ENCODE measurements at places on chromosomes 5 and 9. TPM values are rescaled to one million over a fixed set of nuclear protein-coding genes. Genes with fewer than 3 reads are reported as not detected.

DNA sequence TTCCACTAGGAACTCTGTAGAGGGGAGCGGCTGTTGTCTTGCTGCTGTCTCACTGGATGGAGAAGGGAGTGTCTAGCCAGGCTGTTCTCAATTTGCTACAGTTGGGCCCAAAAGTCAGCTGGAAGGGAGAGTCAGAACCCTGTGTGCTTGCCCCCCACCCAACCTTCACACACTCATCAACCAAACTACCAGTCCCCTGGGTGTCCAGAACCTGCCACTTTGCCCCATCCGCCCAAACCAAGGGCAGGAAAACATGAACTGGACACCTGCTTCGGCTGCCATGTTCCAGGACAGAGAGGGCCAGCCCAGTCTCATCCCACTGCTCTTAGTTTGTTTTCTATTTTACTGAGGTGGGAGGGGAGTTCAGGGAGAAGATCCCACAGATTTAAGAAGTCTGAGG lies 82.1 kb downstream of the S1PR3 start:
- DNase-seq = no peak
- H3K36me3 ChIP-seq = no peaks in the 10 kb centered on the region
- peaks cover 4% of the 10 kb centered on the region for H3K4me1 ChIP-seq
- no peak overlapping the region for H3K4me3 ChIP-seq
- no peaks in the 10 kb centered on the region for H3K27me3 ChIP-seq

Gene SV2C
- not detected for total RNA-seq

Gene TRMT10B
- total RNA-seq = 15.9 TPM

DNA sequence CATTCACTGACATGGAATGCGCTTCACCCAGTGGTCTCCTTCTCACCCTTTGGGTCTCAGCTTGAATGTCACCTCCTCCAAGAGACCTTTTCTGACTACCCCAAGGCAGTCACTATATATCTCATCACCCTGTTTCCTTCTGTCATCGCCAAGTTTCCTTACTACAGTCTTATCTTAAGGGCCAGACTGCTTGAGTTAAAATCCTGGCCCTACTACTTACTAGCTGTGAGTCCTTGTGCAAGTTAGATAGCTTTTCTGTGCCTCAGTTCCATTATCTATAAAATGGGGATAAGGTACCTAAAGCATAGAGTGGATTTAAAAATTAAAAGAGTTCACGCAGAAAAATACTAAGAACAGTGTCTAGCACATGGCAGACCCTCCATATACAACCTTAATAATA lies 132.4 kb downstream of the GABBR2 start:
- H3K4me1 ChIP-seq = no peaks in the 10 kb centered on the region
- no peak for DNase-seq
- H3K27ac ChIP-seq = no peak overlapping the region
- peaks cover 4% of the 10 kb centered on the region for H3K27me3 ChIP-seq

- peak; percentile 57 for DNase-seq
- no peaks in the 10 kb centered on the region for H3K36me3 ChIP-seq
- H3K4me3 ChIP-seq = no peak overlapping the region
- no peaks in the 10 kb centered on the region for H3K27me3 ChIP-seq
- H3K27ac ChIP-seq = no peak overlapping the region
Measured at GRCh38 chr9:826500-827280, 14.8 kb upstream of the DMRT1 start.

Gene PCDHA6
- 5.1 TPM for total RNA-seq

GRCh38 chr5:158886957-158887356 lies 212.8 kb downstream of the EBF1 start:
- no peaks in the 10 kb centered on the region for H3K36me3 ChIP-seq
- no peak for DNase-seq
- H3K4me1 ChIP-seq = no peaks in the 10 kb centered on the region
- no peak overlapping the region for H3K27ac ChIP-seq
- H3K27me3 ChIP-seq = no peaks in the 10 kb centered on the region

GRCh38 chr9:6925836-6926235 lies 168.1 kb downstream of the KDM4C start:
- H3K4me3 ChIP-seq = no peak overlapping the region
- peaks cover 13% of the 10 kb centered on the region for H3K4me1 ChIP-seq
- no peak overlapping the region for H3K27ac ChIP-seq
- H3K27me3 ChIP-seq = no peaks in the 10 kb centered on the region
- H3K36me3 ChIP-seq = no peaks in the 10 kb centered on the region

Gene LURAP1L
- 0.66 TPM for total RNA-seq

Gene PLAC8L1
- total RNA-seq = 0.52 TPM

- H3K4me1 ChIP-seq = peaks cover 11% of the 10 kb centered on the region
- no peak for DNase-seq
- no peak overlapping the region for H3K27ac ChIP-seq
- no peaks in the 10 kb centered on the region for H3K27me3 ChIP-seq
- no peak overlapping the region for H3K4me3 ChIP-seq
Measured at GRCh38 chr5:178378527-178379484, 146.2 kb upstream of the PHYKPL start.

Gene MEGF10
- total RNA-seq = 10.1 TPM

- H3K27ac ChIP-seq = no peak overlapping the region
- DNase-seq = no peak
- H3K27me3 ChIP-seq = no peaks in the 10 kb centered on the region
Measured at GRCh38 chr9:2461892-2462291, 159.7 kb upstream of the VLDLR start.

Gene PRELID1
- 164 TPM for total RNA-seq

Gene COL5A1
- 57.3 TPM for total RNA-seq

Gene GRM6
- total RNA-seq = not detected

Gene SLC25A2
- total RNA-seq = not detected

- H3K4me1 ChIP-seq = no peaks in the 10 kb centered on the region
- no peak overlapping the region for H3K27ac ChIP-seq
- no peaks in the 10 kb centered on the region for H3K27me3 ChIP-seq
- H3K36me3 ChIP-seq = peaks cover 19% of the 10 kb centered on the region
Measured at GRCh38 chr5:1502046-1502736, 21.6 kb downstream of the LPCAT1 start.

DNA sequence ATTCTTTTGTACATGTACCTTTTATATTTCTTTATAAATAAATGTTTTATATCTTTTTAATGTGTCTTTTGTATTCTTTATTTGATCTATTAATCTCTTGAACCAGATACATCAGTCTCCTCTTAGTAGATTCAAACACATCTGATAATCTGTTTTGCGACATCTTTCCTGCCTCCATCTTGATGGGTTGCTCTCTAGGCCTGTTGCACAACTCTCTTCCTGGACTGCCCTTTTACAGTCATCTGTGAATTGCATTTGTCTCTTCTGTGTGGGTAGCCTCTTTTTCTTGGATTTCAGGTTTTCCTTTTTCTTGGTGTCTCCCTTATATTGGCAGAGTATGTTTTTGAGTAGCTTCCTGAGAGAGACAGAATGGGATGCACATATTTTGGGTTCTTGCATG lies 6.2 kb downstream of the ZFYVE16 start:
- peaks cover 27% of the 10 kb centered on the region for H3K36me3 ChIP-seq
- H3K4me3 ChIP-seq = no peak overlapping the region
- no peak for DNase-seq
- no peaks in the 10 kb centered on the region for H3K4me1 ChIP-seq
- no peak overlapping the region for H3K27ac ChIP-seq
- no peaks in the 10 kb centered on the region for H3K27me3 ChIP-seq

- H3K4me1 ChIP-seq = peaks cover 5% of the 10 kb centered on the region
- H3K4me3 ChIP-seq = no peak overlapping the region
- no peaks in the 10 kb centered on the region for H3K27me3 ChIP-seq
- no peaks in the 10 kb centered on the region for H3K36me3 ChIP-seq
- DNase-seq = no peak
Measured at GRCh38 chr5:56837956-56838355, 22.6 kb downstream of the MAP3K1 start.

DNA sequence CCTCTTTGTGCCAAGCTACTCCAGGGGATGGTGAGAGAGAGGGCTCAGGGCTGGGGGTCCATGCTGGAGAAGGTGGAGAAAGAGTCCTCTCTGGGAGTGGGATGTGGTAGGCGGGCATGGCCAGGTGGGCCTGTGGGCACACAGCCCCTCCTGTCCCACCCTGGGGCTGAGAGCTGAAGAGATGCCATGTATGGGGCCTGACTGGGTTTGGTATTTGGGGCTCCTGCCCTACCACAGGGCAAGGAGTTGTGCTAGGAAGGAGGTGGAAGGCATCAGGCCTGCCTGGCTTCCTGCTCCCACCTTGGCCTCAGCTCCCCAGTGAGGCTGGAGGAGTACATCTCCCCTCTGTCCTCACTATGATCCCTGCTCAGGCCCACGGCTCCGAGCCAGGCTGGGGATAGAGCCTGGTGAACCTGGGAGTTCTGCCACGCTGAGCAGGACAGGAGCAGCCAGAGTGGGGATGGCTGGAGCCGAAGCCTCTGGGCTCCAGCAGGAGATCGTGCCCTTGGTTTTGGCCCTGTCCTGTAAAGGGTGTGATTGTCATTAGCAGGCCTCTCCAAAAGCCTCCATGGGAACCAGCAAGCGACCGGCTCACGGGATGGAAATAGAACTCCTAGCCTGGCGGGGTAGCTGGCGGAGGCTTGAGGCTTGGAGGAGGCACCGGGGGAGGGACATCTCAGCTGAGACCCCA lies 75.5 kb downstream of the CACNA1B start:
- no peaks in the 10 kb centered on the region for H3K4me1 ChIP-seq
- H3K27me3 ChIP-seq = no peaks in the 10 kb centered on the region
- no peak for DNase-seq
- no peak overlapping the region for H3K27ac ChIP-seq

- H3K27ac ChIP-seq = no peak overlapping the region
- no peaks in the 10 kb centered on the region for H3K27me3 ChIP-seq
- peaks cover 3% of the 10 kb centered on the region for H3K4me1 ChIP-seq
- peak; percentile 56 for DNase-seq
- H3K4me3 ChIP-seq = no peak overlapping the region
Measured at GRCh38 chr9:124834591-124834990, 18.7 kb upstream of the WDR38 start.

DNA sequence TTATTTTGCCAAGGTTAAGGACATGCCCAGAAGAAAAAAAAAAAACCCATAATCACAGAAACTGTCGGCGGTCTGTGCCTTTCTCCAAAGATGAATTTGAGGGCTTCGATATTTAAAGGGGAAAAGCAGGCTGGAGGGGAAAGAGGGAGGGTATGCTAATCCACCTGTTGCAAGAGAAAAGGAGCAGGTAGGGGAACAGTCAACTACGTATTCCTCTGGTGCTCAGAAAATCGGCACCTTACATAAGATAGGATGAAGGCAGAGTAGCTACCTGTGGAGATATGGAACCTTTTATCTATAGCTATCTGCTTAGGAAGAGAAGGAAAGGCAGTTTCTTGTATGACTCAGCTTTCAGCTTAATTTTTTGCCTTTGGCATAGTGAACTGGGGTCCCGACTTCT lies 77.7 kb downstream of the PTCD2 start:
- H3K4me3 ChIP-seq = no peak overlapping the region
- no peak for DNase-seq
- no peaks in the 10 kb centered on the region for H3K36me3 ChIP-seq
- no peak overlapping the region for H3K27ac ChIP-seq
- H3K4me1 ChIP-seq = no peaks in the 10 kb centered on the region
- H3K27me3 ChIP-seq = no peaks in the 10 kb centered on the region

GRCh38 chr9:134204991-134205578 lies 40.7 kb upstream of the RNU6ATAC start:
- no peaks in the 10 kb centered on the region for H3K27me3 ChIP-seq
- H3K36me3 ChIP-seq = no peaks in the 10 kb centered on the region
- H3K4me3 ChIP-seq = no peak overlapping the region
- no peaks in the 10 kb centered on the region for H3K4me1 ChIP-seq

DNA sequence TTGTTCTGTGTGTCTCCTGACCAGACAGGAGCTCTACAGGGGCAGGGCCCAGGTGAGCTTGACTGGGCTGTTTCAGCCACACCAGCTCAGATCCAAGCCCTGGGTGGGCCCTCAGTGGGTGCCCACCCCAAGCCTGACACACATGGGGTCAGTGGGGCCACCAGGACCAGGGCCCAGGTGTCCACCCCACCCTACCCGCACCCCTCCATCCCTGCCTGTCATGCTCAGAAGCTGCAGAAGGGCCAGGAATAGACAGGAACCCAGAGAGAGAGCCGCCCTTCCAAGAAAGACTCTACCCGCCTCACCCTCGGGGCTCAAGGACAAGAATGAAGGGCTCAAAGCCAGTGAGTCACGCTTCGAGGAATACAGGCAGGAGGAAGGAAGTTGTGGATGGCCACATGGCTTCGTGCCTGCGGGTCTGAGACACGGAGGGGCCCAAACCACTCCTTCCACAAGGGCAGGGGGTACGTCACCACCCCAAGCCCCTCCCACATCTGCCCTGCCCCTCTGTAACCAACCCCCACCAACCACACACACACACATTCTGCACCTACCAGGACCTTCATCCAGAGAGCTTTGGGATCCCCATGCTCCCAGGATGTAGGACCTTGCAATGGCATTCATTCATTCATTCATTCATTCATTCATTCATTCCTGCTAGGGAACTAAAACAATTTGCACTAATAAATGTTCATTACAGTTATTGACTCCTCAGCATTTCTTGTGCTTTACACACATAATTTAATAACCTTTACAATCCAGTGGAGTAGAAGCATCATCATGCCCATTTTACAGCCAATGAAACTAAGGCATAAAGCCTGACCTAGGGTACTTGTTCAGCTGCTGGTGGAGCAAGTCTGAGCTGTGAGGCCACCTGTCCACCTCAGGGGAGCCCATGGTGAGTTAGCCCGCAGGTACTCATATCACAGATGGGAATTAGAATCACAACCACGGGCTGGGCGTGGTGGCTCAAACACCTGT lies 55.9 kb upstream of the STXBP1 start:
- H3K27ac ChIP-seq = peak overlapping the region; percentile 68
- H3K4me3 ChIP-seq = no peak overlapping the region
- H3K36me3 ChIP-seq = no peaks in the 10 kb centered on the region
- DNase-seq = no peak
- no peaks in the 10 kb centered on the region for H3K27me3 ChIP-seq
- H3K4me1 ChIP-seq = peaks cover 15% of the 10 kb centered on the region

DNA sequence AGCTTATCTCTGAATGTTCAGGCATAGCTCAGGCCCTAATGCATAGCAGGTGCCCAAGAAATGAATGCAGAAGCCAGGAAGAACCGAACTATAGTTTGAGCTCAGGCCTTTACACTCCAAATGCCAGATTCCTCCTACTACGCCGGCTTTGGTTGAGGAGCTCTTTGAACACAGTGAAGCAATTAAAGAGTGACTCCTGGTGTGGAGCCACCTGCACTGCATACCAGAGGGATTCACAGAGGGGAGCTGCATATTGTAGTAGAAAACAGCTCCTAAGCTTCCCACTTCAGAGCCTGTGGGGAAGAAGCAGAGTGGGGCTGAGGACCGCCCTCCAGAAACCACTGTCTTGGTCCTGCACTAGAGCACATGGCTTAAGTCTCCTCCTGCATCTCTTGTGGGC lies 14.5 kb upstream of the KCNMB1 start:
- H3K27me3 ChIP-seq = no peaks in the 10 kb centered on the region
- peaks cover 4% of the 10 kb centered on the region for H3K4me1 ChIP-seq
- DNase-seq = peak; percentile 79
- H3K27ac ChIP-seq = no peak overlapping the region
- no peak overlapping the region for H3K4me3 ChIP-seq

Gene CDX1
- not detected for total RNA-seq

DNA sequence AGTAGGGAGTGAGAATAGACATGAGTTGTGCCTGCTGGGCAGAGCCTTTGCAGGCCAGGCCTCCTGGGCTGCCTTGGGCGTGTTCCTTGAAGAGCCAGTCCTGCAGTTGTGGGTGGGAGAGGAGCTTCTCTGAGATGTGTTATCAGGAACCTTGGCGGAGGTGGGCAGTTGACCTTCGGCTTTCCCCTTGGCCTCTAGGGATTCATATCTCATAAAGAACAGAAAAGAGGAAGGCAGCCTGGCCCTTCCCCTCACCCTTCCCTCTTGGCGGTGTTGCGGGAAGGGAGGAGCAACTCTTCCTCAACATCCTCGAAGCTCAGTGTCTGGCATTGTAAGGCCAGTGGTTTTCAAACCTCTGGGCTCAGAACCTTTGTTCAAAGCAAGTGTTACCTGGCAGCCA lies 59.2 kb downstream of the DAPK1 start:
- no peaks in the 10 kb centered on the region for H3K4me1 ChIP-seq
- H3K4me3 ChIP-seq = no peak overlapping the region
- H3K27me3 ChIP-seq = no peaks in the 10 kb centered on the region
- no peak overlapping the region for H3K27ac ChIP-seq
- peak; percentile 31 for DNase-seq

All from endodermal cell (in vitro differentiated cells).